PC-9 (cell line): ENCODE measurements at places on chromosomes 11 and 22. TPM values are rescaled to one million over a fixed set of nuclear protein-coding genes. Genes with fewer than 3 reads are reported as not detected.

Gene OR2AT4
- 0.11 TPM in 1 of 2 replicates, not detected in the other for total RNA-seq

Gene PATE4
- total RNA-seq: not detected in 2 replicates

Gene FADS2
- 223 and 514 TPM in 2 replicates for total RNA-seq

Gene CAPRIN1
- 258 and 289 TPM in 2 replicates for total RNA-seq

DNA sequence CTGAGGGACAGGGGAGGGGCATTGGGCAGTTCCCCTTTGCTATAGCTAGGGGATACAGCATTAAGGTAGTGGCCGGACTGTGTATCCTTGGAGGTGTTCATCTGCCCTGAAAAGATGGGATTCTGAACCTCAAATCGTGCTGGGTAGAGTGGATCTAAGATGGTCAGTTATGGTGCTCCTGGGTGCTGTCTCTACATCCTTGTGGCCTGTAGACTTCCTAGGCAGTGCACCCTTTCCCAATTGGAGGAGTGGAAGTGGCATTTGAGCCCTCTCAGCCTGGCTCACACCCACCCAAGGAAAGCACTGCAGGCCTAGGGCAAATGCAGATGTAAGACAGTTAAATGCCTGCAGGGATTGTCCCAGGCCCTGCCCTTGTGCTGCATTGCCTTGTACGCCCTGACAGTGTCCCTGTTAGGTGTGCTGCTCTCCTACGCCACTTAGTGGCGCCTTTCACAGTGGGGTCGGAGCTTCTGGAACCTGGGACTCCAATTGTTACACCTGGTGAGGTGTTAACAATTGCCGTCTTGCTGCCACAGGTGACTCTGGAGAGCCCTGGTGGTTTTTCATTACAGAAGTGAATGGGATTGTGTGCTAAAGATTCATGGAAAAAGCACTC lies 35.0 kb downstream of the PPFIBP2 start:
- peaks cover 11% of the 10 kb centered on the region for H3K4me1 ChIP-seq
- no peaks in the 10 kb centered on the region for H3K36me3 ChIP-seq
- no peak overlapping the region for H3K4me3 ChIP-seq
- no peaks in the 10 kb centered on the region for H3K27me3 ChIP-seq

DNA sequence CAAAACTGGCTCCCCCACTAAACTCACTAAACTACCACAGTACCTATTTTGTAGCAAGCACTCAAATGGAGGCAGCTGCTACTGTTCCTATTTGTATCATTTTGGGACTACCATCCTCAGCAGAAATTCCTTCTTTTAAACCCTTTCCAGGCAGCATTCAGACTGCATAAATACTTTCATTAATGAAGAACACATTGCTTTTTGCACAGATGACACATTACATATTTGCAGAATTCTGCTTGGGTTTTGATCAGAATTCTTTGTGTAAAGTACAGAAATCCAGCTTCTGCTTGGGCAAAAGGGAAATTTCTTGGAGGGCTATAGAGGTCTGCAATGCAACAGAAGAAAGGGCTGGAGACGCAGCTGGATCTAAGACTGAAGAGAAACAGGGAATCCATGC lies 24.2 kb downstream of the RBX1 start:
- H3K27ac ChIP-seq: no peak overlapping the region
- H3K4me1 ChIP-seq: no peaks in the 10 kb centered on the region
- 0 out of 2 replicates have a peak, but pooled peaks cover 5% of the 10 kb centered on the region for H3K36me3 ChIP-seq

GRCh38 chr11:112835591-112836255 lies 125.5 kb upstream of the NCAM1 start:
- H3K4me1 ChIP-seq: no peaks in the 10 kb centered on the region
- H3K27ac ChIP-seq: no peak overlapping the region
- no peak overlapping the region for H3K4me3 ChIP-seq
- DNase-seq: no peak
- no peaks in the 10 kb centered on the region for H3K36me3 ChIP-seq
- H3K27me3 ChIP-seq: no peaks in the 10 kb centered on the region

DNA sequence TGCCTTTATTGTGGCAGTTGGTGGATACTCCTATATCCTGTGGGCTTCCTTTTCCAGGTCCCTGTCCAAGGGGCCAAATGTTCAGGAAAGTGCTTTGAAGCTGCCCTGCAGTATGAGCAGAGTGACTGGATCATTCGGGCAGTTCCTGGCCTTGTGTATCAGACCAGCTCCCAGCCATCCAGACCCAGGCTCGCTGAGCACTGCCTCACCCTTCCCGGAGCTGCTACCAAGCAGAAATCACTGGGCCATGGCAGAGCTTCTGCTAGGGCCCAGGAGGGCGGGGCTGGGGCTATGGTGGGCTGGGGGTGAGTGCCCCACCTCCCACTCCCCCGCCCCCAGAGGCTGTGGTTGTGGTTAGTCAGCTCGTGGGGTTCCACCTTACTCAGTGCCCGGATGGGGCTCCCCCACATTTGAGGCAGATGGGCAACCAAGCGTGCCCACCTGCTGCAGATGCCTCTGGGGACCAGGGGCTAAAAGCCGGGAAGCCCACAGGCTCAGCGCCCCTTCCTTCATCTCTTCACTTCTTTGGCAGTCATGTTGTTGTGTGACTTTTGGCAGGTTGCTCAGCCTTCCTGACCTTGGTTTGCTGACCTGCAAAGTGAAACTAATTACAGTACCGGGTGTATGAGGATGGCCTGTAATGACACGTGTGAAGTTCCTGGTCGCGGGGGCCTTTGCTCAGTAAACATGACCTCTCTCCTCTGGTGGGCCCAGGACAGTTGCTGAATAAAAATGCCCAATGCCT lies 2.1 kb upstream of the LRRC32 start:
- no peak overlapping the region for H3K4me3 ChIP-seq
- DNase-seq: no peak
- no peaks in the 10 kb centered on the region for H3K36me3 ChIP-seq
- peaks cover 48% of the 10 kb centered on the region for H3K27me3 ChIP-seq
- H3K27ac ChIP-seq: no peak overlapping the region
- no peaks in the 10 kb centered on the region; the same call in 1 of the 2 replicates for H3K4me1 ChIP-seq

GRCh38 chr11:110519796-110520195 lies 90.0 kb downstream of the FDX1 start:
- no peaks in the 10 kb centered on the region for H3K36me3 ChIP-seq
- H3K27me3 ChIP-seq: no peaks in the 10 kb centered on the region
- no peak overlapping the region for H3K4me3 ChIP-seq
- no peak overlapping the region for H3K27ac ChIP-seq
- H3K4me1 ChIP-seq: no peaks in the 10 kb centered on the region

- DNase-seq: no peak
- no peak overlapping the region for H3K4me3 ChIP-seq
Measured at GRCh38 chr22:48892578-48893287, 934.9 kb downstream of the BRD1 start.

DNA sequence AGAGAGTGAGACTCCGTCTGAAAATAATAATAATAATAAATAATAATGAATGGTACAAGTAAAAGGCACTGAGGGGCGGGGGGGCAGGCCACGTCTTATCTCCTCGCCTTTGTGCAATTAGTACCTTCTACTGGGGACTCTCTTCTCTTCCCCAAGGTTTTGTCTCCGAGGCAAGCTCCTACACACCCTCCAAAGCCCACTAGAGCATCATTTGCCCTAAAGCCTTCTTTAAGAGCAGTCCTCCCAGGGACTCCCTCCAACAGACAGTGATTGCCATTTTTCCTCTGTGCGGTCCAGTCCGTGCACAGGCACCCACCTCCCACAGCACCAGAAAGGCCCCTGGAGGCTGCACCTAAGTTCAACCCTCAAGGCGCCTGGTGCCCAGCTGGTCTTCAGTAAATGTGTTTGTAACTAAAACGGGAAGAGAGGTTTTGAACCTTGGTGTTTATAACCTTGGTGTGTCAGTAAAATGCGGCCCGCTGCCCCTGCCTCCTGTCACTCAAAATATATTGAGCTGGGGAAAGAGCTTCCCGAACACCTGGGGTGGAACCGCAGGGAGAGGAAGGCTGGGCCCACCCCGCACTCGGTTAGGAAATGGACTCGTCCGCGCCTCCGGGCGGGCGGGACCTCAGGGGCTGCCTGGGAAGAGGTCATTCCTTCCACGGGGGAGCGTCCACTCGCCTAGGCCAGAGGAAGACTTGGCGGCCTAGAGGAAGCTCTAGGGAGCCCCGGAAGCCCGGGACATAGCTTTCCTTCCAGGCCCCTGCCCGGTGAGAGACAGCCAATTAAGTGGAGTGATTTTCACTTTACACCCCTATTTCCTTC lies 4.7 kb upstream of the KDELR3 start:
- DNase-seq: no peak
- no peak overlapping the region for H3K4me3 ChIP-seq
- peaks cover 13% of the 10 kb centered on the region; the same call in 1 of the 2 replicates for H3K27me3 ChIP-seq
- no peak overlapping the region for H3K27ac ChIP-seq
